AG09309 (cell line): ENCODE measurements at places on chromosomes 7 and 10.

DNA sequence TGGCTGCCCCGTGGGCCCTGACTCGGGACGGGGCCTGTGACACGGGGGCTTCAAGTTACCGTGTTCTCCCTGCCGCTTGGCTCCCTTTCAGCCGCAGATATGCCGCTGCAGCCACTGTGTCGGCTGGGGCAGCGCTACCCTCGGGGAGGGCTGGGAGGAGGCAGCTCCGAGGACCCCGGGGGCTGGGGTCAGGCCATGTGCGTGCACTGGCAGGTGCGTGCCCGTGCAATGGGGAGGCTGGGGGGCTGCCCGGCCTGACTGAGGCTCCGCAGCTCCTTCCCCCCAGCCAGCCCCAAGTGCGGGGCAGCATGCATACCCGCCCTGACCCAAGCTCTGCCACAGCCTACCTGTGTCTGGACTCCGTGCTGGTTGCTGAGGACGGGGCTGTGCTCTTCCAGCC, 29.2 kb downstream of the KNDC1 start:
- no peak for DNase-seq

- DNase-seq = no peak
Observed at GRCh38 chr7:137110091-137110509, 233.4 kb downstream of the PTN start.

DNA sequence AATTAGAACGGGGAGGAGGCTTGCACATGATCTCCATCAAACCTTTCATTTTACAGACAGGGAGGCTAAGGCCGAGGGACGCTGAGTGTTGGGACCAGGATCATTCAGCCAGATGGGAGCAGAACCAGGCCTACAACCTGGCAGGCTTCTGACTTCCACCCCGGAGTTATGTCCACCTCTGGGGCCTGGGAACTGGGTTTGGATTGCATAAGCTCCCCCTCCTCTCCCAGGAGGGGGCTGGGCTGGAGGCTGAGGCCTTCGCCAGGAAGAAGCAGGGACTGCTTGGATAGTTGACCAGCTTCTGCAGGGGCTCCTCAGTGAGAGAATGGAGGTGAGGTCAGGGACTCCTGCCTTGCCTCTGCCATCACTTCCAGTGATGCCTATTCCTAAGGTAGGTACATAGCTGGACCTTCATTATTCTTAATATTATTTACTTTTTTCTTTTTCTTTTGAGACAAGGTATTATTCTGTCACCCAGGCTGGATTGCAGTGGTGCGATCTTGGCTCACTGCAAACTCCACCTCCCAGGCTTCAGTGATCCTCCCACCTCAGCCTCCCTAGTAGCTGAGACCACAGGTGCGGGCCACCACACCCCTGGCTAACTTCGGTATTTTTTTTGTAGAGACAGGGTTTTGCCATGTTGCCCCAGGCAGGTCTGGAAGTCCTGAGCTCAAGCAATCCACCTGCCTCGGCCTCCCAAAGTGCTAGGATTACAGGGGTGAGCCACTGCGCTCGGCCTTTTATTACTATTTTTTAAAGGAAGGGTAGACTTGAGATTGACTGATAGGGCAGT, 1.3 kb downstream of the SNX10 start:
- no peak for DNase-seq

DNA sequence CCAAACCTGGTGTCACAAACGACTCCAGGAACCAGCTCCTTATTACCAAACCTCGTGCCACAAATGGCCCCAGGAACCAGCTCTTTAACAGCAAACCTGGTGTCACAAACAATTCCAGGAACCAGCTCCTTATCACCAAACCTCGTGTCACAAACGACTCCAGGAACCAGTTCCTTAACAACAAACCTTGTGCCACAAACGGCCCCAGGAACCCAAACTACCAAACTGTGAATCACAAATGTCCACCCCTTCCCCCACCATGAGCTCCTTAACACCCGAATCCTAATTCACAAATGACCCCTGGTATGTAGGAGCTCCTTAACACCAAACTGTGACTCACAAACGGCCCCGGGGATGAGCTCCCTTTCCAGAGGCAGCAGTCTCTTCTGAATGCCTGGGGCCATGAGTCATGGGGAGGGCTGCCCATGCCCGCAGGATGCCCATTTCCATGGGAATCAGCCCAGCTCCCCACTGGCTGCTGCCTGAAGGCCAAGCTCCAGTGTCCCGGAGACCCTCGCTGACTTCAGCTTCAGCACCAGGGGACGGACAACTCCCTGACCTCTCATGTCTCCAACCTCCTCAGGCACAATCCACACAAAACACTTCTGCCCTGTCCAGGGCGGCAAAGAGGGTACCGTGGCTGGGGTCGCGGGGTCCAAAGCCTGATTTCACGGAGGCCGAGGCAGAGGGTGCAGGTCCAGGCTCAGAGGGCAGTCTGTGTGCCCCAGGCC, 213.1 kb downstream of the ELFN1 start:
- peak; percentile 55 for DNase-seq

- no peak for DNase-seq
Observed at GRCh38 chr10:74746813-74747212, 79.6 kb upstream of the KAT6B start.

- DNase-seq = no peak
Observed at GRCh38 chr7:27947586-27948278, 207.8 kb downstream of the TAX1BP1 start.

- DNase-seq = no peak
Observed at GRCh38 chr7:71308096-71308495, 176.2 kb downstream of the GALNT17 start.

DNA sequence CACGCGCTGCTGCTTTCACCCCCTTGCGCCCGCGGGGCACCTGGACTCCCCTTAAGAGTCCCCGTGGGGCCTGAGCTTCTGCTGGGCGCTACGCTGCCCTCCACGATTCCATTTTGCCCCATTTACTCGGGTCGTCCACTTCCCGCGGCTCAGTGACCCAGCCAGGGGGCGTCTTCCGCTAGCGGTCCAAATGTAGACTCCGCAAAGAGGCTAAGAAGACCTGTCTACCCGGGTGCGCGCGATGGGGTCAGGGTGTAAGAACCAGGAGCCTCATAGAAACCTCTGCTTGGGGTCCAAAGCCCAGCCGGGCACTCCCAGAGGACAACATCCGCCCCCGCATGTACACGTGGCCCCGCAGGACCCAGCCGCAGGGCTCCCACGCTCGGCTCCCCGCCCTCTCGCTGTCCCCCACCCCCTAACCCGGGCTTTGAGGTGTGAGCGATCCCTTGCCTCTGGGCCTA, 5.2 kb upstream of the HMX2 start:
- DNase-seq = no peak
